ENCODE measurements at places on chromosomes 4 and X.

- DNase-seq, result no peak
Observed at GRCh38 chr4:33107814-33108213, 2387.6 kb downstream of the PCDH7 start.

DNA sequence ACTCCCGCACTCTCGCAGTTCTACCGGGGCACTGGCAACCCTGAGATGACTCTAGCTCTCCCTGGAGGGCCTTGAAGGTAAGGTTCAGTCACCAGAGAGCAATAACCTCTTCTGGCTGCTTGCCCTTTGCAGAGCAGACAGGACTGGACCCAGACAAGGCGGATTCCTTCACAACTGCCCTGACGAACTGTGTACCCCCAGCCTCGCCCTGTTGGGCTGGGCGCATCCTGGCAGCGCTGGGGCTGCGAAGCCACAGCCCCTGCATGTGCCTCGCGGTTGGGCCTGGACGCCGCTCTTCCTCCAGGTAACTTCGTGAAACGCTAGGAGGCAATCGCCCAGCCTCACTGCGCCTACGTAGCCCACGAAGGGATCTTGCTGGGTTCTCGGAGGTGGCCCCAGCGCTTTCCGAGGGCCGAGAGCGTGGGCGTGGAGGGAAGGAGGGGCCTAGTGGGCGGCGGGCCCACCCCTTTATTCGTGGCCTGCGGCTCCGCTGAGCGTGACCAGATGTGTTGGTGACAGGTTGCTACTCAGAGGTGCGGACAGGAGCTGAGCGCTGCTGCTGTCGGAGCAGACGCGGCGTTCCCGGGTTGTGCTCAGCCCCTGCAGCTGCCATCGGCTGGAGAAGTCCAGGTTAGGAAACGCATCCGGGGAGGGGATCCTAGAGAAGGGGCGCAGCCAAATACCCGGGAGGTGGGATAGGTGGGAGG lies 1.9 kb upstream of the MAMLD1 start:
- DNase-seq, result no peak

DNA sequence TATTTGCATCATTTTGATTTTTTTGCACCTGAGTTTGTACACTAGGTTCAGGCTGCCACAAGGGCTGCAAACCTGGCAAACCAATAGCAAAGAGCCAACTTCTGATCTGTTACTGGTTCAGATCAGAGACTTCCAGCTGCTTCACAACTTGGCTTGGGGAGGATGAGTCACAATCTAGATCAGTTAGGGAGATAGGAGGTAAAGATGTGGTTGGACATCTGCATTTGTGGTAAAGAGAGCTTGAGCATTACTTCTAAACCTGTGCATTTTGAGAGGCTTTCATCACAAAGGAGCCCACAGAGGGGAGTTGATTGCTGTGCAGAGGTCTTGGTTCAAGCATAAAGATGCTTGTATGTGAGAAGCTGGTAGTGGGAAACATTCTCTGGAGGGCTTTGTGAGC lies 34.5 kb downstream of the LINC00632 start:
- DNase-seq, result no peak

- DNase-seq, result peak; percentile 17
Observed at GRCh38 chr4:80265571-80266252, 752 bp upstream of the FGF5 start.

DNA sequence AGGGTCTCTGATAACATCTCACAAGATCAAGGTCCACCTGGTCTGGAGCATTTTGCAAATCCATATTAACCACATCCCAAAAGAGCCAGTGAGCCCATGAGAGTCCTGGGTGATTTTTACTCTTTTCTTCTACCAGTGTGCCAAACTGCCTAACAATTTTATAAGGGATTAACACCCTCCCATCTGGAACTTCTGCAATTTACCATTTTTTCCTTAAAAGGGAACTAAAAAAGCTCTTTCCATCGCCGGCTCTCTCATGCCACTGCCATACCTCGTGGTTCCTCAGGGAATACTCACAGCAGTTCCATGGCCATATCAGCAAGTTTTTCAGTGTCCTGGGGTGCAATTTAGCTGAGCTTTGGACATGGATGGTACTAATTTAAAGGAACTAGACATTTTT lies 55.7 kb downstream of the SEPSECS start:
- no peak for DNase-seq

DNA sequence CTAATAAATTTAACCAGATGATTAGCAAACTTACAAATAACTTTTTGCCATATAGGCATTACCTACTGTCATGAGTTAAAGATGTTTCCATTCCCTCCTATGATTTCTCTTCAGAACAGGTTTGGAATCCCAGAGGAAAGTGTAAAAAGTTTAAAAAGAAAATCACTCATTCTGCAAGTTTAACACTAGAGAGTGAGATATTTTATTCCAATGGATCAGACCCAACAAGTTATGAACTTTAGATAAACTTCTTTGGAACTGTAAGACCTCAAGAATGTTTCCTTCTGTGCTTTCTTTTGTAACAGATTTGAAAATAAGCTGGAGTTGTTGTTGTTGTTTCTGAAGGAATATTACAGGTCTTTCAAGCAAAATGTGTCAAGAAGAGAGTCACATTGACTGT lies 51.6 kb downstream of the PPP3CA start:
- no peak for DNase-seq

DNA sequence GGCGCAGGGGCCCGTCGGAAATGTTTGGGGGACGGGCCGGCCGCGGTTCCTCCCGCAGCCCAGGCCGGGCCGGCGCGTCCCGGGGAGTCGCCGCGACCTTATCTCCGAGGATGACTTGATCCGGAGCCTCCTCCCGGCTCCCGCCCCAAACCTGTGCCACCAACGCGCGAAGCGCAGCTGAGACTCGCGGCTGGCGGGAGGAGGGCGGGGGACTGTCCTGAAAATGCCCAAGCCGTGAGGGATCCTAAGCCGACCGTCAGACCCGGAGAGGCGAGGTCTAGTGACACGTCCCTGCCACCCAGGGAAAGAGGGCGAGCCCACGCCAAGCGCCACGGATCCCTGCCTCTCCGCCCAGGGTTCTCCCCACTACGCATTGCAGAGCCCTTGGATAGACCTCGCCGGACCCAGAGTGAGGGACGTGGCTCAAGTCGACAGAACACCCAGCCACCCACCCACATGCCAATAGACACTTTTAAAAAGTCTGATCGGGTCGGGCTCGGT lies 26.9 kb downstream of the UTP14A start:
- DNase-seq, result peak; percentile 27

DNA sequence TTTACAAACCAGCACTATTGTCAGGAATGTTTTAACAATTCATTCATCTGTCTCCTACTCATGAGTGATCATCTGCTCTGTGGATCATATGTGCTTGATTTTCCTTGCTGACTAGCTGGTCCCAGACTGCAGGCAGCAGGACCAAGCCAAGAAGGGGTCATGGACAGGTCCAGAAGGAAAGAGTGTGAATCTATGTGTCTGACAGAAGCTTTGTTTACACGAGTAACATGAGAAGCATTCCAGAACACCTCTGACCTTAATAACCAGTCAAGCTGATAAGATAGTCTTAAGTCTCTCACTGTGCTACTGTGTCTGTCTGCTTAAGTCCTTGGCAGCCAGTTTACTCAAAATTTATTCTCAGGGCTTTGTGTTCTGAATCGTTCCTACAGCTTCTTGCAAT lies 39.0 kb downstream of the GUCY1A1 start:
- DNase-seq, result no peak

- DNase-seq, result no peak
Observed at GRCh38 chr4:2882341-2882740, 38.7 kb downstream of the ADD1 start.

GRCh38 chr4:65665771-65666523 lies 4.3 kb downstream of the EPHA5 start:
- peak; percentile 75 for DNase-seq

DNA sequence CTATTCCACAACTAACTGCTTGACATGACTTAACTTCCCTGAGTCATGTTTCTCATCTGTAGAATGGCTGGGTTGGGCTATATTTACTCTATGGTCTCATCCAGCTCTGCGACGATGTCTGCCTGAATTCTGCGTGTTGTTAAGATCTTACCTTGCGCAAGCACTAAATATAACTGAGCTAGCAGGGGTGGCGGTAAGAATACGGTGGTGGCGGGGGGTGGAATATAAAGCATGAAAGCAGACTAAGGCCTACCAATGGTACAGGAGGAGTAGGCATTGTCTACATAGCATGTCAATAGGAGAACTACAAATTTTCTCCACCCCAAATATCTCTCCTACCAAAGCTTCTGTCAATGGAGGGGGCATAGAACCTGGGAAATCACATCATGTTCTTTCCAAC lies 45.7 kb upstream of the DCLK2 start:
- no peak for DNase-seq

DNA sequence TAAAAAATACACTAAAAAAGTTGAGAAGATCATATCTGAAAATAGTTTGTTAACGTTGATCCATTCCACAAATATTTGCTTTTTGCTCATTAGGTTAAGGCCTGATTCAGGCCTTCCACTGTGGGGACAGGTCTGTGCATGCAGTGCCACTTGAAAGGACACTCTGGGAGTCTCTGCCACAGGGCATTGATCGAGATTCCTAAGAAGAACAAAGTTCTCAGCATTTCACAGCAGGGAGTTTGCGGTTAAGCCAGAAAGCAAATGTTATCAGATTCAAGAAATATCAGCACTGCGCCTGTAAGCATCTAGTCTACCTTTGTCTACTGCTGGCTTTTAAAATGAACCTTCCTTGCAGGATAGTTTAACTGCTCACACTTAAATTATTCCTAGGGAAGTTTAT lies 62.2 kb upstream of the TNIP3 start:
- no peak for DNase-seq

DNA sequence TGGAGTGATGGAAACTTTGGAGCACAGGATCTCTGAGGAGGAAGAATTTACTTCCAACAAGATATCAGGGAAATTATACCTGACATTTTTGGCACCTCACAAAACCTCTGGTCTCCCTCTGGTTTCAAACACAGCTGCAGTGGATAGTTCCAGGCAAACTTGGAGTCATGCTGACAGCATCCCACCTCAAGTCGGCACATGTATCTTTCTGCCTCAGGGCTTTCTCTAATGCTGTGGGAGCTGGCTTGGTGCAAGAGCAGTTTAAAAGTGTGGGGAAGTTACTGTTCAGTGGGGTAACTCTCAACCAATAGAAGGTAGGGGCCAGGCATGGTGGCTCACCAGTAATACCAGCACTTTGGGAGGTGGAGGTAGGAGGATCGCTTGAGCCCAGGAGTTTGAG lies 207.1 kb upstream of the NHS start:
- no peak for DNase-seq

DNA sequence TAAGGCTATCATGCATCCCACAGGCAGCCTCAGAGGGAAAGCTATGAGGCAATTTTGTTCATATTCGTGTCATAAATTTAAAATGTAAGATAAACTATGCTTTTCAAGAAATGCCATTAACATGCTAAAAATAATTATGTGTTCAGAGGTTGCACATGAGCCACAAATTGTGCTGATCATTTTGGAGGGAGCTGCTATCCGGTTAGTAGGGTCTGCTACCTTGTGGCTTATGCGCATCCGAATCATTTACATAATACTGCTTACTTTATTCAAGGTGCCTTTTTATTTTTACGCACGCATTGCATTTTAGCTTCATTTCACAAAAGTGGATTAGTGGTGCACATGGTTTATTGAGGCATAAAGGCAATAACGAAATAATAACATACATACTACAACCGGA lies 76.4 kb upstream of the WWC2 start:
- DNase-seq, result no peak

DNA sequence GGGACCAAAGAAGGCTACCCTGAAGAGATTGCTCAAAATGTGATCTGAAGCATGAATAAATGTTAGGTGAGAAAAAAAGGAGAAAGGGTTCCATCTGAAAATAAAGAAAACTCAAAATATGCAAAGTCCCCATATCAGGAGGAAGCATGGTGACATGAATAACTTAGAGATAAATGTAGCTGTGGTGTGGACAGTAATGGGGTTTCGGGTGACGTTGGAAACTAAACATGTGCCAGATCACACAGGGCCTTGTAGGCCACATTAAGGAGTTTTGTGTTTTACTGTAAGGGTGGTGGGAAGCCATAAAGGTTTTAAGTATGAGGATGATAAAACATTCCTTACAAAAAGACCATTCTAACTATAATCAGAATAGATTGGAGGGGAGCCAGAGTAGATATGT lies 40.3 kb upstream of the ACSL4 start:
- no peak for DNase-seq

DNA sequence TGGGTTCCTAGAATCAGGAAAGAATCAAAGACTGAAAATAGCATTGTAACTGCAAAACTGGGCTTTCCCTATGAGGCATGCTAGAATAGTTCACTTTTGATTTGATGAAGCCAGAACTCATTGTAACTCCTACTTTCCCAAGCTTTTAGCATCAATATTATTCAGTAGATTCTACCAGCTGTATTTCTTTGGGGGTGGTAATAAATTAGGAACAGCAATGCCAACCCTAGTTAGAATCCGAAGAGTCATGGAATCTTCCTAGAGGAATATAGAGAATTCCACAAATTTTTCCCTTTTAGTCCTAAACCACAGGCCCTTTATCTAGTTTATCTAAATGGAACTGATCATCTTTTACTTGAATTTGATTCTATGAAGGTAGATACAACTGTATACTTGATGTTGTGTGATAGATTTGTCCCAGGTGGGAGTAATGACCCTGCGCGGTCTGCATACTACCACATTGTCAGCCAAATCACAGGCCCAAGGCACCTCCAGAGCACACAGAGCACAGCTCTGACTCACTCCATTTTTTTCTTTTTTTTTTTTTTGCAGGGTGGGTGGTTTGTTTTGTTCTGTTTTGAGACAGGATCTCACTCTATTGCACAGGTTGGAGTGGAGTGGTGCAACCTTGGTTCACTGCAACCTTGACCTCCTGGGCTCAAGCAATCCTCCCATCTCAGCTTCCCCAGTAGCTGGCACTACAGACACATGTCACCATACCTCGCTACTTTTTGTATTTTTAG lies 66.6 kb downstream of the EDNRA start:
- peak; percentile 58 for DNase-seq

- DNase-seq, result no peak
Observed at GRCh38 chr4:98334461-98334860, 73.3 kb downstream of the RAP1GDS1 start.

- DNase-seq, result no peak
Observed at GRCh38 chrX:48927736-48928382, 9.0 kb upstream of the PIM2 start.

Measured in lung microvascular endothelial cell (primary cell).